ENCODE measurements at places on chromosomes 5 and 9.

GRCh38 chr9:4108754-4109465 is 191.0 kb downstream of the GLIS3 start:
- no peak for DNase-seq

- DNase-seq, result no peak
Measured at GRCh38 chr5:52015760-52016159, 632.5 kb downstream of the ISL1 start.

GRCh38 chr5:54882101-54882500 is 103.3 kb downstream of the ESM1 start:
- no peak for DNase-seq

DNA sequence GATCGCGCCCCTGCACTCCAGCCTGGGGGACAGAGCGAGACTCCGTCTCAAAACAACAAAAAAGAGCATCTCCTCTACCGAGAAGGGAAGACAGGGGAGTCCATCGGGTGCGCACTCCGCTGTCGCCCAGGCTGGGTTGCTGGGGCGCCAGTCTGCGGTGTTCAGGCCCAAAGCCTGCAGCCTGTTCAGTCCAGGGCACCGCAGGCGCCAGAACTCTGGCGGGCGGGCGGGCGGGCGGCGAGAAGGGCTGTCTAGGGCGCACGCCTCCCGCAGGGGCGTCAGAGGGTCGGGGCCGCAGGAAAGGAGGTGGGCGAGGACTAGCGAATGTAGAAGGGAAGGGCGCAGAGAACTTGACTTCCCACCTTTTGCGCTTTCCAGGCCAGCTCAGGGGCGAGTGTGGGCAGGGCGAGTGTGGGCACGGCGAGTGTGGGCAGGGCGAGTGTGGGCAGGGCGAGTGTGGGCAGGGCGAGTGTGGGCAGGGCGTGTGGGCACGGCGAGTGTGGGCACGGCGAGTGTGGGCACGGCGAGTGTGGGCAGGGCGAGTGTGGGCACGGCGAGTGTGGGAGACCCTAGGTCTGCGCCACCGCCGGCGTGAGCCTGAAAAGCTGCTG is 10.5 kb downstream of the PROP1 start:
- DNase-seq, result no peak

GRCh38 chr5:87119588-87119987 is 148.1 kb upstream of the RASA1 start:
- no peak for DNase-seq

DNA sequence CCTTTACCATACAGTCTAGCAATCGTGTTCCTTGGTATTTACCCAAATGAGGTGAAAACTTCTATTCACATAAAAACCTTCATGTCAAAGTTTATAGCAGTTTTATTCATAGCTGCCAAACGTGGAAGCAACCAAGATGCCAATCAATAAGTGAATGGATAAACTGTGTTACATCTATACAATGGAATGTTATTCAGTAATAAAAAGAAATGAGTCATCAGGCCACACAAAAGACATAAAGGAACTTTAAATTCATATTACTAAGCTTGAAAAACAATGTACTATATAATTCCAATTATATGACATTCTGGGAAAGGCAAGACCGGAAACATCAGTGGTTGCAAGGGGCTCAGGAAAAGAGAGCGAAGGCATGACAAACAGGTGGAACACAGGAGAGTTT is 679.9 kb downstream of the ISL1 start:
- no peak for DNase-seq

DNA sequence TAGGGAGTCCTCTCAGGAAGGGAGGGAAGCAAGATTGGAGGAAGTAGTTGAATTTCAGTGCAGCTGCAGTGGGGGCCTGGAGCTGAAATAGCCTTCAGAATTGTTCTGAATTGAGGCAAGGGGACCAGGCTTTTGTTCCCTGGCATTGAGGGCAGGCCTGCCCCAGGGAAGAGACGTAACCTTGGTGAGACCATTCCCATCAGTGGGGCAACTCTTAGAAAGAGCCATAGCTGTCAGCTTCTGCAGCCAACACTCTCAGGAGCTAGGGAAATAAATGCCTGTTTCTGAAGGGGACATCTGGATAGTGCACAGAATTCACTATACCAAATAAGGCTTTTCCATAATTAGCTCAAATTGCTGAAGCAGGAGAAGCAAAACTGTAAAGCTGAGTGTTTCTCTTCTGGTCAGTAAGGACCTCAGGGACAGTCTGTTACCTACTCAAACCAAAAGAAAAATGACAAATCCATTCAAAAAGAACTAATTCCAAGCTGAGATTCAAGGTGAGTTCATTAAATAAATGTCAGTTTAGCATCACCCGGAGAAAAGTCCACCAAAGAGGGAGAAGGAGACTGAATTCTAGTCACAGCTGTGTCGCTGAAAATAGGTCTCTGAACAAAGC is 44.0 kb downstream of the LYRM7 start:
- DNase-seq, result no peak

DNA sequence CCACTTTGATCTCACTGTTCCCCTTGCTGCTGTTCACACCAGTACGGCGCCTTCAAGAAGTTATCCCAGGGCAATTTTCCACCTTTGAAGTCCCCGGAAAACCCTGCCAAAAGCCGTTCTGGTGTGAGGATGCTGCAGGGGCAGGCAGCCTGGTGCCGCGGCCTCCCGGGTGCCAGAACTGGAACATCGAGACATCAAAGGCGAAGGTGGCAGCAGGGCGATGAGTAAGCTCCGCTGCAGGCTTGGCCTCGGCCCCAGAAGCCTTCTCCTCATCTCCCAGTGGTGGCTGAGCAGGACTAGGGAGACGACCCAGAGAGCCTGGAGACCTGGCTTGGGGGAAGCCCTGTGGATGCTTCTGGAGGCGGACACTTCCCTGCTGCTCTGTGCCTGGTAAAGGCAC is 115.3 kb upstream of the MSX2 start:
- DNase-seq, result no peak

DNA sequence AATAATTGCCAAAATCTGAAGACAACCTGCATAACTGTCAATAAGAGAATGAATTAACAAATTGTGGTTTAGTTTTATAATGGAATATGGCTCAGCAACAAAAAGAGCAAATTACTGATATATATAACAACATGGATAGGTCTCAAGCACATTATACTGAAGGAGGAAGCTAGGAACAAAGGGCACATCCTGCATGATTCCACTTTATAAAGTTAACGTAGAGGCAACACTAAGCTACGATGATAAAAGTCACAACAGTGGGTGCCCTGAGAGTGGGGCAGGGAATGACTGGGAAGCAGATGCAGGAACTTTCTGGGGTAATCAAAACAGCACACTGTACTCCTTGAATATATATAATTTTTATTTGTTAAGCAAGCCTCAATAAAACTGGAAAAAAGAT is 165.2 kb downstream of the RMI1 start:
- DNase-seq, result no peak

Data from CMK (cell line).